ENCODE measurements at places on chromosomes 7 and 10.
A peak's percentile ranks its signal among the peaks of the same experiment; 100 is the strongest.

- DNase-seq: no peak
These were observed 161.3 kb downstream of the CUX1 start for GRCh38 chr7:101978683-101979082.

- no peak for DNase-seq
These were observed 167.5 kb downstream of the NRF1 start for GRCh38 chr7:129778770-129779601.

DNA sequence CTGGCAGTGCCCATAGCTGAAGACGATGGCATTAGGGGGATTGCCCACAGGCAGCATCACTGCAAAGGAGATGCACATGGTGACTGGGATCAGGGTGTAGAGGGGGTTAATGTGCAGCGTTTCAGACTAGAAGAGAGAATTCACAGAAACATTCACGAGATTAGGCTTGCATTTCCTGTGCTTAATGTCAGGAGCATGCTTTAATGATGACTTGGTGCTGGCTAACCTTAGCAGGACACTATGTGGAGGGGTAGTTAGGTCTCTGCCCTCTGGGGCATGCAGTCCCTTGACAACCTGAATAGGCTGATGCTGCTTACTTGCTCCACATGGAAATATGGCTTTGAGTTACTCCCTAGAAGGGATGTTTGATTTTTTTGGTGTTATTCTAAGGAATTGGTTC is 21.8 kb downstream of the STMP1 start:
- DNase-seq: no peak

DNA sequence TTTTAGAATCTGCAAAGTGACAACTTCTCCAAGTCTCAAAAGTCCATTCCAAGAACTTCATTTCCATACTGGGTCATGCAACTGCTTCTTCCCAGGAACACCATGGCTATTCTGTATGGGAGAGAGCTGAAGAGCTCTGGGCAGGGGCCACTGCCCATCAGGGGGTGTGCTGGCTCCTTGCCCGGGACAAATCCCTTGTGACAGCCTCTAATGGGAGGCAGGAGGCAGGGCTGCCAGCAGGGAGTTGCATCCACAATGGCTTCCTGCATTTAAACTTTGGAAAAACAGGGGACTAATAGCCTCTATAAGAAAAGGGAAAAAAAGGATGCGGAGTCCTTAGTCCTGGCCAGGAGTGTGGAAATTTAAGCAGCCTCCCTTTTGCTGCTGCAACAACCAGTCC is 18.4 kb upstream of the FRMD4A start:
- no peak for DNase-seq

DNA sequence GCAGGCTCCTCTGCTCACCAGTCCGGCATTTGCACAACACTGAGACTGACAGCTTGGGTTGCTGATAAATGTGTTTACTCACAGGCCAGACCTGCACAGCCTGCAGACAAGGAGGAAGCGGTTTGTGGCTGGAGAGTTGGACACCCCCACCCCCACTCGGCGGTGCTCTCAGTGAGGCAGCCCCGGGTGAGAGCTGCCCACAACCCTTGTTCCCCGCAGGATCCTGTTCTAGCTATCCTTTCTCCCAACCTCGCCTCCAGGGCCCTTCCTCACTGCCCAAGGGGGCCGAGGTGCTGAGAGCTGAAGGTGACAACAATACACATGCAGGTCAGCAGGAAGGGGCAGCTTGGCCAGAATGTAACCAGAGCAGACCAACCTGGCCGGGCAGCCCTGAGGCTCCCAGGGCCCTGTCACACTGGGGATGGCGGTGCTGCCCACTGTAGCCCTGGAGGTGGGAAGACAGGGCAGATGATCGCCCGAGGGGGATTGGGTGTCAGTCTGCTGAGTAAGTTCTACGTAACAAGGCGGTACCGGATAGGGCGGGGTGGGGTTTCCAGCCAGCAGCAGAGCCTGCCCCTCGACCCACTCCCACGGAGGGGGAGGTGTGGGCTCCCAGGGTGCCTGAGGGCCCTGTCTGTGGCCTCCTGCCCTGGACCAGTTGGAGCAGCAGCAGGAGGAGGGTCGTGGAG is 2.1 kb upstream of the ADAM8 start:
- DNase-seq: no peak

DNA sequence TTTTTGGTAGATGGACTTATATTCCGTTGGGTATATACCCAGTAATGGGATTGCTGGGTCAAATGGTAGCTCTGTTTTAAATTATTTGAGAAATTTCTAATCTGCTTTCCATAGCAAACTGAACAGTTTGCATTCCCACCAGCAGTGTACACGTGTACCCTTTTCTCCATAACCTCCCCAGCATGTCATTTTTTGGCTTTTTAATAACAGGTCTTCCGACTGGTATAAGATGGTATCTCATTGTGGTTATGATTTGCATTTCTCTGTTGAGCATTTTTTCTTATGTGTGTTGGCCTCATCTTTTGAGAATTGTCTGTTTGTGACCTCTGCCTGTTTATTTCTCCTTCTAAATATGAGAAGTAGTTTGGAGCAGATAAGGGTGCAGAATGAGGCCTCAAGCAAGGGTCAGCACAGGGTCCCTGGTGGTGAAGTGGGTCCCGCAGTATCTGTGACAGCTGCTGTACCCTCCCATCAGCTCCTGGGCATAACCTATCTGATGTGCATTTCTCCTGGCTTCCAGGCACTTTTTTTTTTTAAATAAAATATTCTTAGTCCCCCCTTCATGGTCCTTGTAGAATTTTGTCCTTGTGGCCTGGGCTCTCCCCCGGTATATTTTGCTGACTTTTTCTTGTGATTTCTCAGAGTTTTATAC is 73.5 kb downstream of the PROSER2 start:
- no peak for DNase-seq

- DNase-seq: no peak
These were observed 26.2 kb downstream of the PAPOLB start for GRCh38 chr7:4835398-4836205.

DNA sequence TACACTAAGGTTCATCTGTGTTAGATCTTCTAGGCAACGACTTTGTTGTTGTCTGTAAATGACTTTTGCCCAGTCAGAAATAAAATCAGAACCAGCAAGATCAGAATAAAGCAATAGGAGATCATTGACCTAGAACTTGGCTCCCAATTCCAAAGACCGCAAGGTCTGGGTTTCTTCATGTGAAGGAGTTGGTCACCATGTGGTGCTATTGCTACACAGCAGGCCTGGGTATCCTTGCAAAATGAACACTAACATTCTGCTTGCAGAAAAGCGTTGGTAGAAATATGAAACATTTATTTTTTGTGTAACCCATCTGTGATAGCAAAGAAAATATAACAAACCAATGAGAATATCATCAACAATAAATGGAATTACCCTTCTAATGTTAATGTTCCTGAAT is 831.0 kb downstream of the NXPH1 start:
- DNase-seq: no peak

DNA sequence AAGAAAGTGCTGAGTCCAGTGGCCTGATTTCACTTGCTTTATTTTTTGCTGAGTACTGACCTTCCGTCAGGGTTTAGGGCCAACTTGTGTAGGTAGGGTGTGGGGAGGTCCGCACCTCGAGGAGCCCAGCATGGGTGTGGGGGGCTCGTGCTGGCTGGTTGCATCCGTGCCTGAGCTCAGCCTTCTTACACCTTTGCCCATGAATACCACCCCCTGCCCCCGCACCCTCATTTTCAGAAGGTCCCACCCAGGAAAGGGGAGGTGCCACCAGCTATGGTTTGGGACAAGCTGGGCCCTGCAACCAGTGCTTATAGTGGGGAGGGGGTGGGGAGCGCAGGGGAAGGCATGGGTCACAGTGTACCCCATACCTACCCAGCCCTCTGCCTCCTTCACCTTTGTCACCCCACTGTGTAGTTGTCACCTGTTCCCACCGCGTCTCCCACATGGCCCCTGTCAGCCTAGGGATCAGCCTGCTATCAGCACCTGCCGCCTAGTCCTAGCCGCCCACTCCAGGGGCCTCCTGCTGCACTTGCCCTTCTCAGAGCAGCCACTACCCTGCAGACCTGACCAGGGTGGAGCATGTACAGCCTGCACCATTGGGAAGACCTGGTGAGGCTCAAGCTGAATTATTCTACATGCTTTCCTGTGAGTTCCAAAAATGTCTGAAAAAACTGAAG is 146.2 kb upstream of the RET start:
- DNase-seq: peak; percentile 95

DNA sequence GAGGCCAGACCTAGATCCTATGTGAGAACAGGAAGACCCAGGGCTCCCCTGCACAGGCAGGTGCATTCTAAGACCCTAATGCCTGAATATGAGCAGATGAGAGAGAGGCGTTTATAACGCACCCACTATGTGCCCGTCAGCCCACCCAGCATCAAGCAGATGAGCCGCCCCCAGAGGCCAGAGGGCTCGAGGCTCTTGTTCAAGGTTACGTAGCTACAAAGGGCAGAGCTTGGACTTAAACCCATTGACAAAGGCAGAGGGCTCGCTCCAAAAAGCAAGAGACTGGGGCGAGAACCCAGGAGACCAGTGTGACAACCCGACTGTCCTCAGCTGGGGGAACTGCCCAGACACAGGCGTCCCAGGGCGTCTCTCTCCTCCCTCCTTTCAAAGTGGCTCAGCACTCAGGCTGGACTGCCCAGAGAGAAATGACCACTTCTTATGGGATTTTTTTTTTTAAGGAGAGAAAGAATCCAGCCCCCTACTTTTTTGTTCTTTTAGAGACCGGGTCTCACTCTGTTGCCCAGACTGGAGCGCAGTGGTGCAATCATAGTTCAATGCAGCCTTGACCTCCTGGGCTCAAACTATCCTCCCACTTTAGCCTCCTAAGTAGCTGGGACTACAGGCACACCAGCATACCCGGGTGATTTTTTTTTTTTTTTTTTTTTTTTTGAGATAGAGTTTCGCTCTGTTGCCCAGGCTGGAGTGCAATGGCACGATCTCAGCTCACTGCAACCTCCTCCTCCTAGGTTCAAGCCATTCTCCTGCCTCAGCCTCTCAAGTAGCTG is 40.1 kb downstream of the TNRC18 start:
- no peak for DNase-seq

GRCh38 chr7:42138691-42139090 is 98.3 kb downstream of the GLI3 start:
- peak; percentile 80 for DNase-seq

GRCh38 chr7:304574-305409 is 14.8 kb downstream of the FOXL3 start:
- no peak for DNase-seq

DNA sequence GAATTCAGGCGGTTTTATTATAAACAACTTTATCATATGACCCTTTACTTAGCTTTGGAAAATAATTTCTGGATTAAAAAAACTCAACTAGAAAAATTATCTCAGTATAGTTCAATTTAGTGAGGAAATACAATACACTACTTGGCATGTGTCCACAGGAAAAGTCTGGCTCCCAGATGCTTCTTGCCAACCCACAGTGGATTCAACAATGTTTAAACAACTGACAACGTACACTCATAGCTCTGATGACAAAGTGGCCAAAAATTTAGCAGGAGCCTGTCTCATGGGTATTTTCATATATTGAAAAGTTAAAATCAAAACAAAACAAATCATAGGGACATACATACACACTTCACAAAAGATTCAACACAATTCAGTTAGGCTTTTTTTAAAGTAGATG is 158.8 kb downstream of the SKAP2 start:
- no peak for DNase-seq

DNA sequence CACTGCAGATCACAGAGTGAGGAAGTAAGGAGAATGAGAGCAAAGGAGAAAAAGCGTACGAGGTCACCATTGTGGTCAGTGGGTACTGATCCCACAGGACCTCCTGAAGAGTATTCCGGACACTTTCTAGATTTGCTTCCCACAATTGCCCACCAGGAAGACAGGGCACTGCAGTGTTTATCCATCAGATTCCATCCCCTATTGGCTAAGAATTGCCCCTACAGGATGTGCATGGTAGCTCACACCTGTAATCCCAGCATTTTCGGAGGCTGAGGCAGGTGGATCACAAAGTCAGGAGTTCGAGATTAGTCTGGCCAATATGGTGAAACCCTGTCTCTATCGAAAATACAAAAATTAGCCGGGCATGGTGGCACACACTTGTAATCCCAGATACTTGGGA is 5.3 kb upstream of the FHIP2A start:
- DNase-seq: no peak

- no peak for DNase-seq
These were observed 124.2 kb downstream of the PLPP4 start for GRCh38 chr10:120580918-120581895.

DNA sequence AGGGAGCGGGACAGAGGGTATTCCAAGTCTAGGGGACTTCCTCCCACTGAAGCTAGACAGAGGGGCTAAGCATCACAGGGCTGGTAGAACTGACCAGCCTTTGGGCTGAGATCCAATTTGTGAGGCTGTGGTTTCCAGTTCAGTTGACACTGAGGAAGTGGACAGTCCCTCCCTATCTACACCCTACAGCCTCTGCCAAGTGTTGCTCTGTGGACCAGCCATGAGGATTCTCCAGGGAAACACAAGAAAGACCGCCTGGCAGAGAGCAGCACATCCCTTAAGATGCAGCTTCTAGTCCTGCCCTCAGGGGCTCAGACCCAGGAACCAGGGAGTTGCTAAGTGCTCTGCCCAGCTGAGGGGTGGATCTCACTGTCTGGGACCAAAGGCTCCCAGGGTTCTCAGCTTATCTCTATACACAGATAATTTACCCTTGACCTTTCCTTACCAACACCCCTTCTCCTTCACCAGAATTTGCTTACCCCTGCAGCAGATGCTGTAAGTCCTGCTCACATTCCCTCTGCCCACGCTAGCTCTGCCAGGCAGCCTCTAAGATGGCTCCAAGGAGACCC is 252.0 kb downstream of the SKIDA1 start:
- no peak for DNase-seq

DNA sequence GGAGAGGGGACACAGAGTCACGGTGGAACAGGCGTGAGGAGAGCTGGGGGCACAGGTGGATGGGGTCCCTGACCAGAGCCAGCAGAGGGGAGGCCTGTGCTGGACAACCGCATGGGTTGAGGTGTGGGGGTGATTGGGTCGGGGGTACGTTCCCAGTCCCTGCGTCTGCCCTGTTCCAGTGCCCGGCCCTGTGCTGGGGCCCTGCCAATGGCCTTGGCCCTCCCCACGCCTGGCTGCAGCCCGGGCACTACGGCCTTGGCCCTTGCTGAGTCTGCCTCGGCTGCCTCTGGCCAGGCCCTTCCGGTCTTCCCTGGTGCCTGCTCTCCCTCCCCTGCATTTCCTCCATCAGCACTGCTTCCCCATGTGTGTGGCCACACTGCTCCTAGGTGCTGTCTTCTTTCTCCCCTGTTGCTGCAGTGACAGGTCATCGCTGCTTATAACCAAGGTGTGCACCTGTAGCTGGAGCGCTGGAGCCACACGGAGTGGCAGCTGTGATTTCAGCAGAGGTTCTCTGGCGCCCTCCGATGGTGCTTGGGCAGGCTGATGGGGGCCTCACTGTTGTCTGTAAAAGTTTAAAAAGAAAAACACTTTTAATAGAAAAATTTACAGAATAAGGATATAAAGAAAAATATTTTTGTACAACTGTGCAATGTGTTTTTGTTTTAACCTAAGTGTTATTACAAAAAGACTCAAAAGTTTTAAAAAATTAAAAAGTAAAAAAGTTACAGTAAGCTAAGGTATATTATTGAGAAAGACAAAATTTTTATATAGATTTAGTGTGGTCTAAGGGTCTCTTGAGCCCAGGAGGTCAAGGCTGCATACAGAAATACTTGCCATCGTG is 45.2 kb upstream of the BHLHA15 start:
- no peak for DNase-seq

GRCh38 chr7:100585511-100586265 is at the start of gene LRCH4:
LRCH4 (minus strand) TSS chr7:100586129; CDS start chr7:100586100, 29 bp downstream.
- no peak for DNase-seq

GRCh38 chr10:108465871-108466641 is 1301.5 kb upstream of the SORCS1 start:
- DNase-seq: no peak

- DNase-seq: no peak
These were observed 431.2 kb upstream of the C7orf33 start for GRCh38 chr7:148159331-148159730.

GRCh38 chr7:157555313-157555712 is 218.5 kb downstream of the DNAJB6 start:
- DNase-seq: no peak
